IMR-90 (cell line): ENCODE measurements at places on chromosomes 16 and 17. TPM values are rescaled to one million over a fixed set of nuclear protein-coding genes. Genes with fewer than 3 reads are reported as not detected.
A peak's percentile ranks its signal among the peaks of the same experiment; 100 is the strongest.

DNAH2 gene
- under 0.01 TPM in 2 replicates for total RNA-seq

- peak; percentile 43 for DNase-seq
Observed at GRCh38 chr17:41417576-41418015, 6.8 kb downstream of the KRT37 start.

KRTAP9-2 gene
- total RNA-seq: not detected in 2 replicates

CD300LB gene
- not detected in 2 replicates for total RNA-seq

- DNase-seq: peak; percentile 92
Observed at GRCh38 chr16:20851601-20852000, 45.3 kb downstream of the REXO5 start.
